ENCODE measurements at places on chromosomes 5 and 9.
A peak's percentile ranks its signal among the peaks of the same experiment; 100 is the strongest.

DNA sequence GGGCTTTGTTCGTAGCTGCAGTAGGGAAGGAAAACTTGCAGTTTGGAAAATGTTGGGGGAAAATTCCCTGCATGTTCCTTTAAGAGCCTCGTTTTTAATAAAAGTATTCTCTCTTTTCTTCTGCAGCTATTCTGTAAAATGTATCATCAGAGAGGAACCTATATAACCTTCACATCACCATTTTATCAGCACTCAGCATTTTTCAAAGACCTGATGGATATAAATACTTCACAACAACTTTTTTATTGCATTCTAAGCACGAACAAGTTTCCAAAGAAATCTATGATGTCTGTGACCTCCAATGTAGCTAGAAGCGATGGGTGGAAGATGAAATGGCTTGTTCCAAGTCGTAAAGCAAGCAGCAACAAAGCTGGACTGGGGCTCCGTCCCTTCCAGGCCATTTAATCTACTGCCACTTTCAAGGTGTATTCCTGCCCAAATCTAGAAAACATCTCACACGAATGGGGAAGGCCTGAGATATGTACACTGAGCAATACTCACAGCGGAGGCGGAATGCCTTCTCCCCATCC, 84.0 kb downstream of the NSUN2 start:
- DNase-seq, result no peak

GRCh38 chr5:108528655-108529054, 146.8 kb upstream of the FBXL17 start:
- DNase-seq, result no peak

- no peak for DNase-seq
These were observed 220.7 kb downstream of the DRD1 start for GRCh38 chr5:175223291-175223690.

DNA sequence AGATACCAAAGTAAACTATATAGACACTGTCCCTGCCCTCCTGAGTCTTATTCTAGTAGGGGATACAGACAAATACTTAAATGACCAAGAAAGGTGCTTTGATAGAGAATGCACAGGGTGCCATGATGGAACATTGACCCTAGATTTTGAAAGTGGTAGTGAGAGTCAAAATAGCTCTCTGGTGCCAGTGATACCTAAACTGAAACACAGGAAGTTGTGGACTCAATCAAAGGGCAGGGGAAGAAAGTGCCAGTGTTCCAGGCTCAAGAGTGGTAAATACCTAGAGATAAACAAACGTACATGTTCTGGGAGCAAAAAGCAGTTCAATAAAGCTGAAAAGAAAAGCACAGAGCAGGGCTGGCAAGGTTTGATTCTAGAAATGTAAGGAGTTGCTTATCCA, 267.6 kb downstream of the ISL1 start:
- no peak for DNase-seq

- DNase-seq, result peak; percentile 29
These were observed 70.8 kb upstream of the CDKN2B start for GRCh38 chr9:22079873-22080341.

DNA sequence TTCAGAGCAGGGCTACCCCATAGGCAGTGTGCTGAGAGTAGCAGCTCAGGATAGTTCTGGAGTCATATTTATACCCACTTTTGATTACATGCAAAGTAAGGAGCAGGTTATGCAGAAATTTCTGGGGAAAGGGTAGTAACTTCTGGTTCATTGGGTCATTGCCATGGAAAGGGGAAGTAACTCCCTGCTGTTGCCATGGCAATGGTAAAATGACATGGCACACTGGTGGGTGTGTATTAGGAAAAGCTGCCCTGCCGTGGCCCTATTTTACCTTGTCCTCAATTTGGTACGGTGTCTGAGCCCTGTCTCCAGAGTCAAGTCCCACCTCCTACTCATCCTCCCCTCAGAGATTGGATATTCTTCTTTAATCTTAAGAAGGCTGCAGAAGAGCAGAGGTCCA, 526.7 kb upstream of the TYRP1 start:
- no peak for DNase-seq

DNA sequence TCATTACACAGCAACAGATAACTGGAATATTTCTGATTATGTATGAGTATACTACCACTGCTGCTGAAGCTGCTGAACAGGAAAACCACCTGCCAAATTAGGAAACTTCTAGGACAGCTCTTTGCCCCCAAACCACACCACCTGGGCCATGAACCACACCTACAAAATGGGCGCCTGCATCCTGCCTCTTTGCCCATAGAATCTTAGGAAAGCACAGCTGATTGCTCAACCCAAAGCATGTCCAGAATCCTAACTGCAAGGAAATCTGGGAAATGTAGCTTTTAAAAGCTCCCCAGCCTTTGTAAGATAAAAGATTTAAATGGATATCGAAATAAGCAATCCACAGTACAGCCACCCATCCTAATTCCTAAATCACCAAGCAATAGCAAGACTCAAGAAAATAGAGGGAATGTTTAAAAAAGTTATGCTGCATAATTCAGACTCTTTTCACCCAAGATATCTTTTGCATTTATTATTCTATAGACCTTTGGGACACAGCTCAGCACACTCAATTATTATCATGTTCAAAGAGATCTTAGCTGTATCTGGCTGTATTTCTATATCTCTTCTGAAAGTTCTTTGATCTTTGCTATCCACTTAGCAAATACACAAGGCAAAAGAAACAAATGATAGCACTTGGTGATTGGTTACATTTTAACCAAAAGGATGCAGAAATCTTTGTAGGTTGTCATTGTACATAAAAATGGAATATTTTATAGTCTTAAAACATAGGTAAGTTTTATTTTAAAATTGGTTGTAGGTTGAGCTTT, 6.8 kb upstream of the C9orf152 start:
- DNase-seq, result no peak

DNA sequence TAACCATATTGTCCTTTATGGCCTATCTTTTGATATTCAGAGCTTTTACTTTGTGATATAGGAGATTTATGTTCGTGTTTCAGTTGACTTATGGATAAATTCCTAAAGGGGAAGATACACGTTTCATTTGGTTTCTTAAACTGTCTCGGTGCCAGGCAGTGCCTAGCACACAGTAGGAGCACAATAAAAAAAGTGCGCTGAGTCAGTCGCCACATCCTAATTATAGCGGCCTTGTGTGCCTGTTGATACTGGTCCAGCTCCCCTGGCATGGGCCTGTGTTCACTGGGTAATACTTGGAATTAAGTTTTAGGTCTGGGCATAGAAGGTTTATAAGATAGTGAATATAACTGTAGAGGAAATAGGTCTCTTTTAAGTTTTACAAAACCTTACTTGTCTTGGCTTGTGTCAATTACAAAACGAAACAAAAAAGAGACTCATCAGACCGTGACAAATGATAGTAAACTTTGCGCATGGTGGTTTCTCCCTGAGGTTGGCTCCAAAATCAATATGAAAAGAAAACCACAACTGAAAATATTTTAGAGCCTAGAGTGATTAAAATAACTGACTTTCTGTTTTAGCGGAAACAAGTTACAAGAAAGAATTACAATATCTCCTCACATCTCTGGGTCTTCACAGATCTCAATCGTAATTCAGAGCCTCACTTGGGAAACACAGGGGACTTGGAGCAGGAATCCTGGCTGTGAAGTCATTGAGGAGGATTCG, 84.8 kb downstream of the MVB12B start:
- DNase-seq, result no peak

DNA sequence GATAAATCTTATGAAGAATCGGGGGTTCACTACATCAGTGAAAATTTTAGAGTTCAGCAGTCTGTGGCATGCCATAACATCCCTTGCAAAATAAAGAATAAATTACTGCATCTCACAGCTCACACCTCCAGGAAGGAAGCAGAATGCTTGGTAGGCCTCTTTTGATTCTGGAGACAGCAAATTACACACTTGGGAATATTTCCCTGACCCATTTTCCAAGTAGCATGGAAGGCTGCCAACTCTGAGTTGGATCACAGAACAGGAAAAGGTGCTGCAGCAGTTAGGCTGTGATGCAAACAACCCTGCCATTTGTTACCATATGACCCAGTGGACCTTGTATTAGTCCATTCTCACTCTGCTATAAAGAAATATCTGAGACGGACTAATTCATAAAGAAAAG, 293.5 kb downstream of the ASTN2 start:
- no peak for DNase-seq

DNA sequence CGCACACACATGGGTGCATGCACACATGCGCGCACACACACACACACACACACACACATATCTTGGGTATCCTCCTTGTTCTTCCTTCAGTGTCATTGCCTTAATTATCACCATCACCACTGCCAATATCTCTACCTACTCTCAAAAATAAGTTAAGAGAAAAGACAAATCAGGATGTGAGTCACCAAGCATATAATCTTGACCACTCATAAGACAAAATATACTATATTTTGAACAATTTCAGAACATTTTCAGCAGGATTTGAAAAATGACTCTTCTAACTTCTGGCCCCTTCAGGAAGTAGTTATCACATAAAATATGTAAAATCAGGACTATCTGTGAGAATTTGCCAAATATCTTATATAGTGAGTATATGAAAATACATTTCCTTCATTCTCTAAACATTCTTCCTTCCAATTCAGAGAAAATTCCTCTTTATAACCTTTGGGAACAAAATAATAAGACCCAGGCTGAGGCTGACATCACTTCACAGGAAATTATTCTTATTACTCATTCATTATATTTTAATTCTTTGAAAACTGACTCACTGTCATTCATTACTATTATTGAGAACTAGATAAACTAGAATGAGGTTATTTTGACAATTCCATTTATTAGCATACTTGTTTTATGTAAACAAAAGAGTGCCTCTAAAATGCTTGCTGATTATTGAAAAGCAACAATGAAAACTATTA, 772.0 kb upstream of the ACO1 start:
- DNase-seq, result no peak

DNA sequence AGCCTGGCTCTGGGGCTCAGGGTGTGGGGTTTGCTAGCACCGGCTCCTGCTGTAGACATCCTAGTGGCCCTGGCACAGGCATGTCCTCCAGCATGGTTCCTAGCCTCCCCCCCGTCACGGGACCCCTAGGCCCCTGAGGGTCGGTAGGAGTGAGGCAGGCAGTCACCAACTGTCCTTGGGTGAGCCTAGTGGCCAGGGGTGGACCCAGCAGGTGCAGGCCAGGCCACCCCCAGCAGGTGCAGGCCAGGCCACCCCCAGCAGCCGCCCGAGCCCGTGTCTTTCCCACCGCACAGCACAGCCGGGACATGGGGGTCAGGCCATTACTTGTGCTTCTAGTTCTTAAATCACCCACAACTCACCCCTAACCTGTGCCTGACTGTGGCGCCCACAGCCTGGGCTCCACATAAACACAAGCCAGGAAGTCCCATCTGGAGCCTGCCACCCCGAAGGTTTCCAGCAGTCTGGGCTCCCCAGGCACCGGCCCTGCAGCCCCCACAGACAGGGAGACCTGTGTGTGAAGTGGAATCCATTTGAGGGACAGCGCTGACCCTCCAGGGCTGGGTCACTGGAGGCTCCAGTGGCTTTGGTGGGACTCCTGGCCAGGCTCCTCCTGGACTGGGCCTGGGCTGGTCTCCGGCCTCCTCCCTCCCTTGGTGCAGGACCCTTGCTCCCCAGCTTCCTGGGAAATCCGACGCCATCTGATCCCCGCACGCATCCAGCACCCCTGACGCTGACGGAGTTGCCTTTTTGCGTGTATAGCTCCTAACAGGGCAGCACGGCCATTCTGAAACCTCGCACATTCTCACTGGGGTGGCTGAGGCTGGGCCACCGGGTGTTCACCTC, 114.1 kb upstream of the LPCAT1 start:
- no peak for DNase-seq

DNA sequence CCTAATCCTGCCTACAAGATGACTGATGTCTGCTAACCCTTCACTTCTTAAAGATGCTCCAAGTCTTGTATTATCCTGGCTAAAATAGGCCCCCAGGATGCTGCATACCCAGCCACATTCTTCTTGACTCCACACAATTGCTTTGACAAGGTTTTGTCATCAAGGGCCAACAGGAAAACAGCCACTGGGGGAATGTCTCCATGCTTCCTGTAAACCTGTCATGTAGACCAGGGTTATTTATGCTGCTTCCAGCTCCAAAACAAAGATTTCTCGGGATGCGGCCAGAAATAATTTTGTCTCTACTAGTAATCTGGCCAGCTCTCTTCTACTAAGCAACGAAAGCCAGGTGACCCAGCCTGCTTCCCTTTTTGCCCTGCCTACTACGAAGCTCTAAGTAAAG, 53.8 kb downstream of the SHB start:
- no peak for DNase-seq

- no peak for DNase-seq
These were observed 3.0 kb upstream of the CCNG1 start for GRCh38 chr5:163434401-163434866.

DNA sequence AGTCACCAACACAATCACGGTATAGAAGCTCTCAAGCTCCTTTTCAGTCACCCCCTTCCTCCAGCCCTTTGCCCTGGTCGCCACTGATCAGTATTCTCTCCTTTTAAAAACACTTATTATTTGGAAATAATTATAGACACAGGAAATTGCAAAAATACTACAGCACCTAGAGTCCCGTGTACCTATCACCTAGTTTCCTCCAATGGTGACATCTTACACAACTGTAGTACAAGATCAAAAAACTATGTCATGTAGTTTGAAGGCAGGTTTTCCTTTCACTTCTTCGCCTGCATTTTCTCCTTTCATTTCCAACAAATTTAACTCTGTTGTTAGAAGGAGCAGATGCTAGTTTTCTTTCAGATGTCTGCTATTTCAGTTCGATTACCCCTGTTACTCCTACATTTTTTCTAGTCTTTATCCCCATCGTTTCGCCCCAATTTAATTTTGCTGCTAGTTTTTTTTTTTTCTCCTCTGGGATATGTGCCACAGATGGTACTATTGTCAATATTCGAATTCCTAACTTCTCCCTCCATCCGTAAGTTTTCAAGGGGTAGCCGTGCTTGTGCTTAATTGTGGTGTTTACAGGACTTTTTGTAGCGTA, 612 bp upstream of the ATG10 start:
- no peak for DNase-seq

DNA sequence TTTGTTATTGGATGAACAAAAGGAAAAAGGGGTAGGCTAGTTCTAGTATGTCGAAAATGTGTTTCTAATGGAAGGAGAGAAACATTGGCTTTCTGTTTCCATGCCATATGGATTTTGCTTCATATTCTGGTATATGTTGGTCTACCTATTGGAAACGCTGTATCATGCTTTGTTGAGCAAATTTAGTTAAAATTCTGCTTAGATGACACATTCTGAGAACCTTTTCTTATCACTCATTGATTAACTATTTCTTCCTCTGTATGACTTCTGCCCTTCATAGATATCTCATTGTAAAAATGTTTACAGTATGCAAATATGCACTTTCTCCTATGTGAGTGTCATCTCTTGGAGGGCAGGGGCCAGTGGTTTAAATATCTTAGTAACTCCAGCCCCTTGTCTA, 68.8 kb upstream of the GPR151 start:
- no peak for DNase-seq

DNA sequence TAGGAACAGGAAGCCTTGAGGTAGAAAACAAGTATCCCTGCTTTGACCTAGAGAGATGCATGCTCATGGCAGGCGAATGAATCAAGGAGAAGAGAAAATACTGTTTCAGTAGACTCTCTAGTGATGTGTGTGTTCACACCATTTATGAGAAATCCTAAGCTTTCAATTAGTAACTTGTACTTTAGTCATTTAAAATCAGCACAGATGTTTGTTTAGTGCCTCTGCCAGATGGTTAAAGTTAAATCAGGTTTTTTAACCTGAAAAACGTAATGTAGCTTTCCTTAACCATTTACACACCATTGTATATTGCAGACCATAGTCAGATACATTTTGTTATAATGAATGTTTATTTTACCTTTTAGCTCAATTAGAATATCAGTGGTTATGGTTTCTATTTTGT, 5.0 kb downstream of the TJP2 start:
- no peak for DNase-seq

GRCh38 chr9:107750741-107751566, 261.4 kb upstream of the KLF4 start:
- DNase-seq, result no peak

GRCh38 chr9:70488098-70488792, 73.8 kb upstream of the KLF9 start:
- no peak for DNase-seq
